LNCaP clone FGC (cell line): ENCODE measurements at places on chromosomes 4 and X.

DNA sequence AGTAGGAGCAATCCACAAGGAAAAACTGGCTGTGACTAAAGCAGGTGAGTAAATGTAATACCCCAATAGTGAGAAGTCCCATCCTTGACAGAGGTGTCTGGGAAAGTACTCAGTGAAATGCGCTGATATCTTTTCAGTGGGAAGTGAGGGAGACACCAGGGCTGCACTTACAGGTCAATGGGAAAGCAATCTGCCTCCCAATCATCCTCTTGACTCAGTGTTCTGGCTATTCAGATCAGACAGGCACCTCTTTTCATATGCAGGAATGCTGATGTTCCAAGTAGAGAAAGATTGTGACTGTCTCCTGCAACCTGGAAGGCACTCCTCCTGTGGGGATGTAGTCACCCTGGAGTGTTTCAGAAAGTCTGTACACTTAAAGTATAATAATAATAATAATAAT is 39.9 kb upstream of the SPIN2A start:
- DNase-seq = no peak

- DNase-seq = no peak
These were observed 16.6 kb downstream of the CLCN4 start for GRCh38 chrX:10173331-10173900.

DNA sequence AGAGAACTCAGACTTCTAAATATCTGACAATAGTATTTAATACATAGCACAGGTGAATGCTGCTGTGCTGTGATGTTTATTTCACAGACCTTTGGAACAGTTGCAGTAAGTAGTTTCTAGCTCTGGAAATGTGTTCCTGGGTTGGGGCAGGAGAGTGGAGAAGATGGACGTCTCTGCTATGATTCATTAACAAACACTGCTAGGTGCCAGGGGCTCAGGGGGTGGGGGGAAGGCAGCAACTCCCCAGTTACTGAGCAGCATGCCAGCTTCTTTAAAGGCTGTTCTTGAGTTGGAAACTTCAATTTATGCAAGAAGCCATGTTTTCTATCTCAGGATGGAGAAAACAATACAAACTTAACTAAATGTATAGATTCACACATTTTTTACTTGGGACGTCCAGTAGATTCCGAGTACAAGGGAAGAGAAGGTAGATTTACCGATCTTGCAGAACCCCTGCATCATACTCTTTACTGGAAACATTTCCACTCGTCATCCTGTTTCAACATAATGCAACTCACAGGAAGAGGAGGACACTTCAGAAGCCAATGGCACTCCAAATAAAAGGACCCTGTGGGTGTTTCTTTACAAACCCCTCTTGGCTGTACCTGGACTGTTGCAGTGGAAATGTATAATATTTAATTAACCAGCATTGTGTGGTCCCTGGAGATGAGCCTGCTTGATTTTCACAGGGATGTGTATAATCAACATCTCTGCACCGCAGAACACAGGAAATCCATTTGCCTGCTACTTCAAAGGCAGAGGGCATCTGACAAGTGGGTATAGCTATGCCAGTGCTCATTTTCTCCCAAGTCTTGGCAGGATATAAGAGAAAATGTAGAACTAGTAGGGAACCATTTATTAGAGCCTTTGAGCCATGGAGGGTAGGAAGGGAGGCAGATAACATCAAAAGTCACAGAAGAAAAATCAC is 171.4 kb downstream of the SH3KBP1 start:
- DNase-seq = no peak

DNA sequence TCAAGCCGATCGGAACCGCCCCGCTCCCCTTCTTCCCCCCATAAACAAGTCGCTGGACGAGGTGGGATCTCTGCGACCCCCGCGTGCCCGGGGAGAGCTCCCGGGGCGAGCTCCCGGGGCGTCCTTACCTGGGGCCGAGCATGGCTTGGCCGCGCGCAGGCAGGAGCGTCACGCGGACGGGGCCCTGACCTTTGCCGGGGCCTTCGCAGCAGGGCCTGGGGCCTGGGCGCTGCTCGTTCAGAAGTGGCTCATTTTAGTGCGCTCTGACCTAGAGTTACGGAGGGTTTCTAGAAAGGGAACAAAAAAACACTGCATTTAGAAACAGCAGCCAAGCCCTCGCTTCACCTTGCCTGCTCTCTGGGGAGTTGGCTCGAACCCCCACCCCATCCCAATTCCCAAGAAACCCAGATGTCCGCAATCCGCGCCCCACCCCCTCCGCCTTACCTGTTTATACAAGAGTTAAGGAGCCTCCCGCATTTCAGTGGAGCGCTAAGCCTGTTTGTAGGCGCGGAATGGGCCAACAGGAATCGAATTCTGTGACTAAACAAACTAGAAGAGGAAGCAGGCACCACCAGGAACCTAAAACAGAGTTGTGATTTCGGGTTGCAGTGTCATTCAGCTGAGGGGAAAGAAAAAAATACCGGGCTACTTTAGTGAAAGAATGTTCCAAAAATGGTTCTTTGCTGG is 814 bp upstream of the RBM47 start:
- peak; percentile 86 for DNase-seq
